ENCODE measurements at places on chromosomes 4 and X.

- no peak for DNase-seq
Observed at GRCh38 chr4:159206427-159206871, 103.6 kb downstream of the RAPGEF2 start.

GRCh38 chr4:6277139-6277802 lies 7.6 kb downstream of the WFS1 start:
- DNase-seq, result no peak

GRCh38 chrX:72117636-72118210 lies 14.0 kb downstream of the RTL5 start:
- DNase-seq, result no peak

DNA sequence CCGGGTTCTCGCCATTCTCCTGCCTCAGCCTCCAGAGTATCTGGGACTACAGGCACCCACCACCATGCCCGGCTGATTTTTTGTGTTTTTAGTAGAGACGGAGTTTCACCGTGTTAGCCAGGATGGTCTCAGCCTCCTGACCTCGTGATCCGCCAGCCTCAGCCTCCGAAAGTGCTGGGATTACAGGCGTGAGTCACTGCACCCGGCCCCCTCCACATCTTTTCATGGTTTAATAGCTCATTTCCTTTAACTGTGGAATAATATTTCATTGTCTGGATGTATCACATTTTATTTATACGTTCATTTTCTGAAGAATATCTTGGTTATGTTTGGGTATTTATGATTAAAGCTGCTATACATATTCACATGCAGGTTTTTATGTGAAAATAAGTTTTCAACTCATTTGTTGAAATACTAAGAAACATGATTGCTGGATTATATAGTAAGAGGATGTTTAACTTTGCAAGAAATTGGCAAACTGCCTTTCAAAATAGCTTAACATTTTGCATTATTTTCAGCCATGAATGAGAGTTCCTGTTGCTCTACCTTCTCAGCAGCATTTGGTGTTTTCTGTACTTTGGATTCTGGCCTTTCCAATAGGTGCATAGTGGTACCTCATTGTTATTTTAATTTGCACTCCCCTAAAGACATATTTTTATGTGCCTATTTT lies 591.9 kb downstream of the TECRL start:
- DNase-seq, result no peak

Data from NCI-H2081 treated with DMSO at 0.1 percent for 48 hours (cell line).